AG10803 (cell line): ENCODE measurements at places on chromosomes 4 and X.

GRCh38 chrX:13533726-13534125, 35.7 kb upstream of the EGFL6 start:
- DNase-seq, result peak; percentile 72

DNA sequence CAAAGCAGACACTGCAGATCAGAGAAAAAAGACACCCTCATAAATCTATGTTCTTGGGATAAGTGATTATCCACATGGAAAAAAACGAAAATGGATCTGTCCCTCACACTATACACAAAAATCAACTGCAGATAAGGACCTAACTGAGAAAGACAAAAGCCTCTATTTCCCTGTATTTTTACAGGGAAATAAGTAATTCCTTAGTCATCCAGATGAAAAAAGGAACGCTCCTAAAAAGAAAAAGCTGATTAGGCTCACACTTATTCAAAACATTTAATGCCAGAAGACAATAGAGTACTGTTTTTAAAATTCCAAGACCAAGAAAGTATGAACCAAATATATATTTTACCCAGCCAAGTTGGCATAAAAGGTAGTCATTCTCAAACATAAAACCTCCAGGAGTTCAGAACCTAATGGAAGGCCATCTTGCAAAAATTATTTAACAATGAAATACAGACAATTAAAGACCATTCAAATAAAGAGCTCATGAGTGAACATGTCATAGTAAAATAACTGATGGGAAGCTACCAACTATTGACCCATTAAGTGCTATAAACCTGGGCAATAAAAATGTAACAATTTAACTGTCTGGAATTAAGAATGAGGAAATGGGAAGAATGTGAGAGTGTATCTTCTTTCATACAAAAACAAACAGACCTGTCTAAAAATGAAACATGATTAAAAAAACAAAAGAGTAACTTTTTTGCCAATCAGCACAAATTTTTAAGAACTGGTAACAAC, 20.4 kb downstream of the PAPSS1 start:
- no peak for DNase-seq

DNA sequence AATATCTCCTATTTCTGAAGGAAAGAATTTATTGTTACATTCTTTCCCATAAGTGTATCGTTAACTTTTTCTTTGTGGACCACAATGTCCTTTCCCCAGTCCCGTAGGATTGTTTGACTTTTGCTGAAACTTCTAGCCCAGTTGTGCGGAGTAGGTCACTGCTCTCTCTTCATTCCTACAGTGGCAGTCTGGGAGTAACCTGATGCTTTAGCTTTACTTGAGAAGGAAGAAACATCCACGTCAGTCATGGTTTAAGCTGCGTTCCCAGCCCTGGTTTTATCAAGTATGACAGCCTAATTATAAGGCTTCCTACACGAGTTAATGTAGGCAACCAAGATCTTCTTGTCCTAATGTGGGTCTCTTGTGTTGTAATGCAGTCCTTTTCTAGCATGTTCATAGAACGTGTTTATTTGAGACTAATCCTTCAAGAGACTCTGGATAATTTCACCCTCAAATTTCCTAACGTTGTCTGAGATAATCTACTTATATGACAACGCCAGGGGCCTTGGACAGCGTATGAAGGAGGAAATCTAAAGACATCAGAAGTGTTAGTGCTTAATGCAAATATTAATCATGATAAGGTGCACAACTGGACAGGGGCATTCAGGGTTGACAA, 40.8 kb upstream of the GRPR start:
- no peak for DNase-seq

- DNase-seq, result peak; percentile 11
Observed at GRCh38 chr4:48017108-48017571, 568 bp downstream of the NIPAL1 start.

DNA sequence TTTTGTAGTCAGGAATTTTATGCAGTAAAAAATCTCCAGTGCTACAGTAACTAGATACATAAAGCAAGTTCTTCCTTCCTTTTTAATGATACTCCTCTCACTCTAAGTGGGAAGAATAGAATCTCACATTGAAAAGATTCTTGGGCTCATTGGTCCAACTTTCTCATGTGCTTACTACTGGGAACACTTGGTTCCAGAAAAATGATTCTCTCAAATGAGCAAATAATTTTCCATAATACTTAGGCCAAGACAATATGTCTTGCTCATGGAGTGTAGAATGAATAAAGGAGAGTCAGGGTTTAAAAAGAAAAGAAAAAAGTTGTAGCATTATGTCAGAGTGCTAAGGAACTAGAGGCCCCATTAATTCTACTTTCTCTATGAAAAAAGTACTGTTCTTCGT, 197.8 kb downstream of the RASL11B start:
- DNase-seq, result no peak

DNA sequence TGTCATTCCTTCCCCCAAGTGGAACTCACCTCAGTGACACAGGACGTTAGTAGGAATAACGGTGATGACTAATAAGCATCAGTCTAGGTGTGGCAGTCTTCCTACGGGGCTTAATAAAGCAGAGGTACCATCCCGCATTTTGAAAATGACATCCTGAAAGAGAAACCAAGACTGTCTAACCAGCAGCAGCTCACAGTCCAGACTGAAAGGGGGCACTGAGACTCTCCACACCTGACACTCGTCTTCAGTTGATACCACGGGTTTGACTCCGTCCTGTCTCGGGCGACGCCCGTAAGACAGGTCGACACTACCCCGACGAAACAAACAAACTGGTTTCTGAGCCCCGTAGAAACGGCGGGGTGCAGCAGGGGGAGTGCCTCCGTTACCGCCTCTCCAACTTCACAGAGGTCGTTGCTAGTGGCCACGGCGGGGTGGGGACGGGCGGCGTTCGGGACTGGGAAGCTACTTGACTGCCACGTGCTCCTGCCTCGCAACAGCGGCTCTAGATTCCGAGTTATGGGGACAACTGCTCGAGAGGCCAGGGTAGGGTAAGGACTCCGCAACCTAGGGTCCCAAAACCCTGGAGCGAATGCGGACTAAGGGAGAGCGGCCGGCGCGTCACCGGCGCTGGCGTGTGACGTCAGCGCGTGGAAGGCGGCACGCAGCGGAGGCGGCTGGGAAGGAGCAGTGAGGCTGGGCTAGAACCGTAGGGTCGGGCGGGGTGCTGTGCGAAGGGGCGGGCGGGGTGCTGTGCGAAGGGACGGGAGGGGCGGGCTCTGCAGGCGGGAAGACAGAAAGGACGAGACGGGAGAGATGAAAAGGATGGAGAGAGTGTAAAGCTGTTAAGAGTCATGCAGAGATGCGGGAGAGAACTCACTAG, at the start of gene NEK1:
Gene NEK1, minus strand, starts transcription at position 593 of the 880 bp plus-strand sequence. CDS start 9,953 bp downstream, outside the sequence.
- peak; percentile 82 for DNase-seq

- no peak for DNase-seq
Observed at GRCh38 chrX:23366914-23367313, 32.3 kb downstream of the PTCHD1 start.

DNA sequence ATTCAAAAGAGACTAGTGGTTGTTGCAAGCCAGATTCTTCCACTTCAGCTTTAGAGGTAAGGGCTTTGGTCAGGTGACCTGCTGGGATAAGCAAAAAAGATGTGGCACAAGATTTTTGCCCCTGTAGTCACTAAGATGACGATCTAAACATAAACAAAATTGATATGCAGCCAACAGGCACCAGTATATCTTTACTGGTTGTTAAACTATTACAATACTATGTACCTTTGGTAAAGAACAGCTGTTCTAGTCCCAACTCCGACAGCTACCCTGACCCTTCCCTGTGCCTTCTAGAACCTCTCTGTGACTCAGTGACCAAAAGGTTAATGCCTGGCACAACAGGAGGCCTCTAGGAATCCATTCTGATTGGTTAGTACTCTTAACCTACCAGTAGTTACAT, 59.6 kb downstream of the MGST2 start:
- DNase-seq, result no peak

DNA sequence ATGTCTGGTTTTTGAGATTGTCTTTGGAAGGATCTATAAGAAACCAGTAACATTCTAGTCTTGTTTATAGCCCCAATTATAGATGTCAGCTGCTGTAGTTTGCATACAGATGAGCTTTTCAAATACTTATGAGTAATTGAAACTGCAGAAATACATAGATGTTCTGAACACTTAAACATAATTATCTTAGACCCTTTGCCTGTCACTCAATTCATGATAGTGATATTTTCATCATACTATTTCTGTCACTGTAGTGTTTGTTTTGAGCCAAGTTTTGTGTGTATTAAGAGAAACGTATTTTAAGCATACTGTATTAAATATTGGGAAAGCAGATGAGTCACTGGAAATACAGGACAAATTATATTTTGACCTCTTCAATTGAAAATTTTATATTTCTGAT, 69.8 kb upstream of the SMARCA5 start:
- DNase-seq, result no peak
